ENCODE measurements at places on chromosomes 1 and 21.

DNA sequence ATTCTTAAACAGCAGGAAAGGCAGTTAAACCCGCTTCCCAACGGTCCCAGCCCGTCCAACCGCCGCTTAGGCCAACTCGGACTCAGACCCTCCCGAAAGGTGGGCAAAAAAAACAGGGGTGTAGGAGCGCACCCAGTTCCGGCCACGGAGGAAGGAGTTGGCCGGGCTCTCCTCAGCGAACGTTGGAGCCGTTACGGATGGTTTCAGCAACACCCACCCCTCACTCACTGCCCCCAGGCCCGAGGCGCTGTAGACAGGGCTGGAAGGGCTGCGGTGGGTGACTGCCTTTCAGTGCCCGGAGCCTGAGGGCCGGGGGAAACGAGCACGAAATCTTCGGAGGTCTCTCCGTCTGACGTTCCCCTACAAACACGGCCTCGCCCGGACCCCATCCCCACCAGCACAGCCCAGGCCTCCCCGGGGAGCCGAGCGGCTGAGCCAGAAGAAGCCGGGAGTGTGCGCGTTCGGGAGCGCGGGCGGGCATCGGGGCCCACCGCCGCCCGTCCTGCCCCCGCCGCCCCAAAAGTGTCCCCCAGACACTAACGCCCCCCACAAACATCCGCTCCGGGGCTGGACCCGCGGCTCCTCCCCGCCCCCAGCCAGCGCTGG is 1.3 kb downstream of the KDM5B start:
- DNase-seq = peak; percentile 64

DNA sequence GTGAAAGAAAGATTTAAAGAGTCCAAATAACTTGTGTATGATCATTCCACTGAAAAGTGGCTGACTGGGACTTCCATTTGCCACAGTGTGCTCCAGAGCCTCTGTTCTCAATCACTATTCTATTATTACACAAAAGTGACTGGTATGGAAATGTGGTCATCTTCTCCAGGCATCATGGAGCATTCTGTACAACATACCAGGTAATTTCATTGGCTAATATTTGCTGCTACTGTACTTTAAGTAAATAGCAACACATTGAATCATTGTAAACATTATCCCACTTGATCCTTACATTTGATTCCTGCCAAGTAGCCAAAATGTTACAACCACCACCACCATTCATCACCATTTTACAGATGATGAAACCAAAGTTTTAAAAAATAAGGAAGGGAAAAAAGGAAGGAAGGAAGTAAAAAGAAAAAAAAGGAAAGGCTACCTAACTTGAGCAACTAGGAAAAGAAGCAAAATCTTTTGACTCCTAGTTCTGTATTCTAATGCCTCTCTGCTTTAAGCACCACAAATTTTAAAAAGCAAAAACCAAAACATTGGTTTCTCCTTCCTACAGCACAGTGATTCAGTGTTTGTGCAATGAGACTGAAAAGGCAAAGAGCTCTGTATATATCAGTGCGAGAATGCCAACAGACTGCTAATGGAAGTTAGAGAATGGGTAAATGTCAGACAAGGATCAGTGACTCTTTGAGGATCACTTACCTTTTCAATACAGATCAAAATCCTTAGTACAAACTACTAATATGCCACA is 361.4 kb upstream of the PTBP2 start:
- DNase-seq = no peak

GRCh38 chr1:96096613-96097321 is 624.8 kb upstream of the PTBP2 start:
- DNase-seq = no peak

DNA sequence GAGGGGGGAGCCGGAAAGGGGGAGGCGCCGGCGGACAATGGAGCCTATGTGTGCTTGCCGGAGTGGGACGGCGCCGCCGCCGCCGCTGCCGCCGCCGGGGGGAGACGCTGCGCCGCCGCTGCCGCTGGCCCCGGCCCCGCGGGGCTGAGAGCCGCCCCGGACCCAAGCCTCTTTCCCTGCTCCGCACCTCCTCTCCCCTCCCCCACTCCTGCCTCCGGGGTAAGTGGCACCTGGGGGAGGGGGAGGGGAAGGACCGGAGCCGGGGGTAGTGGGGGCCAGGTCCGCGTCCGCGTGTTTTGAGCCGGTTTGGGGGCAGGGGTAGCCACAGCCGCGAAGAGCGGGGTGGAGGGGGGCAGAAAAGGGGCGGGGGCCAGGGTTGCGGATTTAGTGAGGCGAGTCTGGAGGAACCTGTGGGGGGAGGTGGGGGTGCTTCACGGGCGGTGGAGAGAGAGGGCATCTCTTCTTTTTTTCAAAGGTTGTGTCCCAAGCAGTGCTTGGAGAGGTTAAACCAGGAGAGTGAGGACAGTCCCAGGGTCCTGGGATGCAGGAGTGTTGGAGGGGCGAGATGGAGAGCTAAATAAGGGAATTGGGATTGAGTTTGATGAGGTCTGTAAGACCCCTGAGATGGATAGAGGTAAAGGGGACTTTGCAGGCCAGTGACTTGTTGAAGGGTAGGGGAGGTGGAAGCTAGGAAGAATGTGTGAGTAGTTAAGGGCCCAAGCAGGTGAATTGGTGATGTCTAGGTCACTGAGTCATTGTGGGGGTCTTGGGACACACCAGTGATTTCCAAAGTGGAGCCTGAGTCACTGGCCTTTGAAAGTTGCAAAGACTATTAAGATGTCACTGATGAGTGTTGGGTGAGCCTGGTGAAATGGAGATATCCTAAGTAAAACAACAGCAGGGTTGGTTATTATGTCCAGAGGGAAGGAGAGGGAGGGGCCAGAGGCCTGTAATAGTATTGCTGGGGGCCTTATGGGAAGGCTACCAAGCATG is 59.1 kb downstream of the BCL9 start:
- no peak for DNase-seq

GRCh38 chr1:91836331-91837040 is 49.5 kb downstream of the TGFBR3 start:
- DNase-seq = no peak

GRCh38 chr1:192546596-192547190 is 28.9 kb upstream of the RGS1 start:
- no peak for DNase-seq

Data from activated naive CD8-positive, alpha-beta T cell treated with anti-CD3 and anti-CD28 coated beads, Interleukin-2, amount 10 ng/mL, durations not matched to agents 7 days and 5 days (primary cell).